ENCODE measurements at places on chromosomes 11 and 22.

- DNase-seq: no peak
These were observed 5.6 kb downstream of the LIPT2 start for GRCh38 chr11:74487875-74488274.

- no peak for DNase-seq
These were observed 47.0 kb upstream of the ALKBH3 start for GRCh38 chr11:43833657-43834073.

DNA sequence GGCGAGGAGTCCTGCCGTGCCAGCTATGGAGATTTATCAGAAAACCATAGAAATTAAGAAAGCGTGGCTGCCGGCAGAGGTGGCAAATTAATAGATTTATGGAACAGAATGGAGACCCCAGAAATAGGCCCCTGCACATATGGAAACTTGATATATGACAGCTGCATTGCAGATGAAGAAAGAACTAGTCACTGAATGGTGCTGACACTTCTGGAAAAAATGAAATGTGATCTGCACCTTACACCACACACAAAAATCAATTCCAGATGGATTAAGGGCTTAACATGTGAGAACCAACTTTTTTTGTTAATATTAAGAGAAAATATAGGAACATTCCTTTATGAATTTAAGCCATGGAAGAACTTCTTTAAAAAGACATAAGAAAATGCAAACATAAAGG, 40.3 kb upstream of the TSKU start:
- DNase-seq: no peak

GRCh38 chr11:44300844-44301563, 8.9 kb downstream of the ALX4 start:
- DNase-seq: no peak

DNA sequence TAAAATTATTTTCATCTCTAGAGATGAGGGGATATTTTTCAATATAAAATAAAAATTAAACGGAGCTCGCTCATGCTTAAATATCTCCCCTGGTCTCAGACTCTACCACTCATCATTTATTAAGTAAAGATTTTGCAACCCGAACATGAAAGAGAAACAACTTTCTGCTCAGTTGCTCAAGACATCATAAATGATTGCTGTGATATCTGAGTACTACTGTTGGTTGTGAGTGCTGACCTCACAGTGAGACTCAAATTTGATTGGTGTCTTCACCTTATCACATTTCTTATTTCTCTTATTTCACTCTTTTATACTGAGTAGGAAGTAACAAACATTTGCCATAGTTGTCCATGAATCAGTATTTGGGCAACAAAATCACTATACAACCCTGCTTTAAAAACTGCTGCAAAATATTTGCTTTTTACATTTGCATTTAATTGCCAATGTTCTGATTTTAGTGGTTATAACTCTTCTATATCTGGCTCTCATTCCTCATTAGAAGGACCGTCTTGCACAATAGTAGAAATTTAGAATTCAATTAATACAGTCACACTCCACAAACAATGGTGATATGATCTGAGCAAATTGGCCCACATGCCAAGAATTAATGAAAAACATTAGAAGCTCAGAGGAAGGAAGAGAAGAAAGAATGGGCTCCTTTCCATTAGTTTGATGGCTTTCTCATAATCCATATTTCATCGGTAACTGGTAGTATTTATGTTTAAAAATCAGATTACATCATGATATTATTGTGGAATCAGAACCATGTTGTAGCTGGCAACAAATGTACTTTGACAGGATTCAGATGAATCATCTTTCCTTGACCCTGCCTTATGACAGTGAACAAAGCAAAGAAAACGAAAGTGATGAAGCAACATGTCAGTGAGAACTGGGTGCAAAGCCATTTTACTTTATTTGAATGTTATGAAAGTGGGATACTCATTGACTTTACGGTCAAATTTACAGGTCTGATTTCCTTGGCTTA, 973.6 kb upstream of the TENM4 start:
- DNase-seq: no peak

DNA sequence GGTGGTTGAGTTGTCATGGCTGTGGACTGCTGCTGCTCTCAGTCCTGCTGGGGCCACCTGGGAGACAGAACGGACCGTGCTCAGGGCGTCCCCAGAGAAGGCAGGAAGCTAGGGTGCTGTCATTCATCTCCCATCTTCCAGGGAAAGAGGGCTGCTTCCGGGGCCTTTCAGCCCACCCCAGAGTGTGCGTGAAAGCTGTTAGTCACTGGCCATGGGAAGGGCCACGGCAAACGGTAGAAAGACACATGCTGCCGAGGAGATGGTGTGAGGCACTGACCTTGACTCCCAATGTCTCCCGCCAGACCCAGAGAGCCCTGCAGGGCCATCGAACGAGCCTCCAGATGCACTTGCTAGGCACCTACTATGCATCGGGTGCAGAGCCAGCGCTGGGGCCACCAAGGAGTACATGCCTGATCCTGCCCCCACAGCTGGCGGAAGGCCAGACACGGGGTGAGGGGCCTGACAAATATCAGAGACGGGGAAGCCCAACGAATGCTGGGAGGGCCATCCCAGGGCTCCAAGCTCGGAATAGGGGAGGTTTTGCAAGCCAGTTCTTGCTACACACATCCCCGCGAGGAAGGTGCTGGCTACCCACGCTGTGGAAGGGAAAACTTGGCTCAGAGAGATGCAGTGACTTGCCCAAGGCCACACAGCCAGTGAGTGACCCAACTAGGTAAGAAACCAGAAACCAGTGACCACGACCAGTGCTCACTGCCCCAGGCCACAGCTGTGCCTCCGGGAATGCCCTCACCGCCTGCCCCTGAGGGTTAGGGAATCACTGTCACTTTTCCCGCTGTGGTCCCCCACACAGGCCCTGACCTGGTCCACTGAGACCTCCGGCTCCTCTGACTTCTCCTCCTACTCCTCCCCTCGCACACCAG, 10.1 kb downstream of the RAC2 start:
- DNase-seq: no peak

DNA sequence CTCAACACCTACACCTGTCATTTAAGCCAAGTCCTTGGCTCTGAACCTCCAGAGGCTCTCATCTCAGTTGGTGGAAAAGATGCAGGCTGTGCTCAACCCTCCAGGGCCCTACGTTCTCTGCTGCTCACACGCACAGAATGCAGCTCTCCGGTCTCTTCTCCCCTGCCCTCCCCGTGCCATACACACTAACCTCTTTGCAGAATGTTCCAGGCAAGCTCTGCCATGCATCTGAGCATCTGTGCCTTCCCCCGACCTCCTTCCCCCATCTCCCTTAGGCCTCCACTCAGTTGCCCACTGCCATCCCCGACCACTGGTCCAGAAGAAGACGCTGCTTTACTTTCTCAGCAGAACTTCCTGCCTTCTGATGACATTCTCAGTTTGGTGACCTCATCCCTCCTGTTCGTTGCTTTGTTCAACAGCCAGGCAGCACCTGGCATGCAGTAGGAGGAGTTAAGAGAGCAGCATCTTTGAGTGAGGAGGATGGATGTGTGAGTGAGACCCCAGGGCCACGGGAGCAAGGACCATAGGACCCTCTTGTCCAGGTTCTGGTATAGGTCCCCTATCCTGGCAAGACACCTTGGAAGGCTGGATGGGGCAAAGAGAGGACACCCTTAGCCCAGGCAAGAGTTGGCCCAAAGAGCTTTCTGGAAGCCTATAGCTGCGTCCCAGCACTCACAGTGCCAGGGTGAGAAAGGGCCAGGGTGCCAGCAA, 598.0 kb downstream of the BRD1 start:
- DNase-seq: no peak

DNA sequence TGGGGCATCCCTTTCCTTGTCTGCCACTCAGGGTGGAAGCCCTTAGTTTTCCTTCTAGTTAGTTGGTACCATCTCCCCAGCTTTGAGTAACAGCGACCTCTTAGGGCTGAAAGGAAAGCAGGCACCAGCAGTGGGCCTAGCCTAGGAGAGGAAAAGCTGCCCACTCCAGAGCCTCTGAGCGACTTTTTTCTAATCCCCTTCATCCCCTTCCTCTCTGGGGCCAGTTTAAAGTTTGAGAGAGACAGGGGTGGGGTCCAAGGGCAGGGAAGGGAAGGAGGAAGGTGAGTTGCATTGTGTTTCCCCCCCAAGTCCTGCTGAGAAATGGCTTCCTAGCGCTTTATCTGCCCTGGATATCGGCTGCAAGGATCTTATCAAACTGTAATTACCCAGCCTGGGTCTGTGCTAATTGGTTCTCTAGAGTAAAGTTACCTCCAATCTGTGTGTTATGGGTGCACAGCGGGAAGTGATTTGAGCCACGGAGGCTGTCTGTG, 573.9 kb upstream of the CADM1 start:
- no peak for DNase-seq

GRCh38 chr11:26830218-26830617, 108.4 kb upstream of the SLC5A12 start:
- no peak for DNase-seq

DNA sequence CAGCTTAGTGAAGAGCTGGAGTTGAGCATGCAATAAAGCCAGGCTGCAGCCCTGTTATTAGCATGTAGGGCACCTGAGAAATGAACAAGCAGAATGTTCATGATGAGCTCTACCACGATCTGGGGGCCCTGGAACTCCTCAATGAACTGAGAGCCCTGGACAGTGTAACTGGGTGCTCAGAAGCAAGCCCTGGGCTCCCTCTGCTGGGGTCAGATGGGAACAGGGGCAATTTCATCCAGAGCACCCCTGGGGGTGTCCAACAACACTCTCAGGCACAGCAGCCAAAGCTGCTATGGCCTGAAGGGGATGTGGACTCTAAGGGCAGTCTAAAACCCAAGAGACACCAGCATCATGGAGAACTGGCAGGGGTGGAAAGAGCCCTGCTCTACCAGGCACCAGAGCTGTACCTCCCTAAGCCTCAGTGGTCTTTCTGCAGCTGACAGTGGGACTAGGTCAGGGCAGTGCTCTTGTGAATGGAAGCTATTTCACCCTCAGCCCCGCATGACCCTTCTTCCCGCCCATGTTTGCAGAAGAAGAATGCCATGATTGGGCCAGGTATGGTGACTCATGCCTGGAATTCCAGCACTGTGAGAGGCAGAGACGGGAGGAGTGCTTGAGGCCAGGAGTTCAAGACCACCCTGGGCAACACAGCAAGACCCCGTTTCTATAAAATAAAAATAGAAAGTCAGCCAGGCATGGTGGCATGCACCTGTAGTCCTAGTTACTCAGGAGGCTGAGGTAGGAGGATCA, 28.9 kb downstream of the THOC5 start:
- DNase-seq: no peak

GRCh38 chr22:44249376-44250147, 63.2 kb downstream of the SHISAL1 start:
- DNase-seq: no peak

DNA sequence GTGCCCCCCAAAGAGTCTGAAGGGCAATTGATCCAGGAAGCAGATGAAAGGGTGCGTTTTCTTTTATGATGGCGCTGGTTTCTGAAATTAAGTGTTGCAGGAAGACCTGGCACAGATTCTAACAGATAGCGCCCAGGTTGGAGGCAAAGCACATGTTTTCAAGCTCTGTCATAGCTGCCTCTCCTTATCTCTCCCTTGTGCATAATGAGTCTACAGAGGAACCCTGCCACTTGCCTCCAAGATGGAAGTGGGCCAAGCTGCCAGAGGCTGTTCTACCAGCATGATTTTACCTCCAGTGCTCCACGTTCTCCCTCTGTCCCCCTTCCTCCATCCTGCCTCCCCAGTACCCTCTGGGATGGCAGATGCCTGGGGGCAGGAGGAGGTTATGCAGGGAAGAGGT, 30.0 kb upstream of the TLCD5 start:
- no peak for DNase-seq

DNA sequence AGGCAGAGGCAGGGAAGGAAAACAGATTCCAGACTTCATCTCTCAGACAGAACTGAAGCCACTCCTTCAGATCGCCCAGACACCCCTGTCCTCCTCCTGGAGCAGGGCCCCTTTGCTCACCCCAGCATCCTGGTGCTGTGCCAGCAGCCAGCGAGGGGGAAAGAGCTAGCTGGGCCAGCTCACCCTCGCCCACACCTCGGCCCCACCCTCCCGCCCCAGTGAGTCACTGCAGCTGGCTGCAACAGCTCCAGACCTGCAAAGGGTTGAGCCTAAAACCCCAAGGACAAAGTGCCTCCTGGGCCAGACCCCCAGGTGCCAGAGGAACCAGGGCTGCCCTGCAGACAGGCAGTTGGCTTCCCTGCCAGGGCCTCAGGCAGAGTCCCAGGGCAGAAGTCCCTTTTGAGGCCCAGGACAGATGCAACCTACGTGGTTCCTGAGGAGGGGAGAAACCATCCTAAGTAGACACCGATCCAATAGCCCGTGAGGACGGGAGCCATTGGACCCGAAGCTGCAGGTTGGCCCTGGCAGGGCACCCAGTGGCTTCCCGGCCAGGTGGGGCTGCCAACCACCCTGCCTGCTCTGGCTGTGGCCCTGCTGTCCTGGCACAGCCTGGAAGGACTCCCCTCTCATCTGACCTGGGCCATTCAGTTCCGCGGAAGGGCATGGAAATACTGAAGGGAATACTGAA, 7.2 kb downstream of the AHNAK start:
- DNase-seq: no peak

DNA sequence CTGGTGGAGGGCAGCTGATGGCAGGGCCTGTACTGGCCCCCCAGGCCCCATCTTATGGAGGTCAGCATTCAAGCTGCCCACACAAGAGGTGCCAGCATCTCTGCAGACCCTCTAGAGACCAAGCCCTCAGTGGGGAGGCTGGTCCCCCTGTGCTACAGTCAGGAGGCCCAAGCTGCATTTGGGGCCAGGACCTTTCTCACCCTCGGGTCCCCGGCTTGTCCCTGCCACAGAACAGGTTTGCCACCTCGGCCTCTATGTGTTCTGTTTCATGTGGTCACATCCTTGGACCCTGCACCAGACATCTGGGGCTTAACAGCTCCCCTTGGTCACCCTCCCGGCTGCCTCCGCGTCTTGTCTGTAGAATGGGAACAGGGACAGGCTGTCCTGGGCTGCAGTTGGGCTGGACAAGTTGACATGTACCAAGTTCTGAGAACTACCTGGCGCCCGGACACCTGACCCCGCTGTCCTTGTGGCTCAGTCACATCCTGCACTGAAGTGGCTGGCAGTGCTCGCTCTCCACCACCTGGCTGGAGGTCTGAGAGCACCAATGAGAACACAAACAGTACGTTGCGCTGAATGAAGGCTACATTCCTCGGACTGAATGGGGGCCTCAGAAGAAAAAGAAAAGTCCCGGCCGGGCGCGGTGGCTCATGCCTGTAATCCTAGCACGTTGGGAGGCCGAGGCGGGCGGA, 2.7 kb upstream of the PLXNB2 start:
- DNase-seq: no peak

DNA sequence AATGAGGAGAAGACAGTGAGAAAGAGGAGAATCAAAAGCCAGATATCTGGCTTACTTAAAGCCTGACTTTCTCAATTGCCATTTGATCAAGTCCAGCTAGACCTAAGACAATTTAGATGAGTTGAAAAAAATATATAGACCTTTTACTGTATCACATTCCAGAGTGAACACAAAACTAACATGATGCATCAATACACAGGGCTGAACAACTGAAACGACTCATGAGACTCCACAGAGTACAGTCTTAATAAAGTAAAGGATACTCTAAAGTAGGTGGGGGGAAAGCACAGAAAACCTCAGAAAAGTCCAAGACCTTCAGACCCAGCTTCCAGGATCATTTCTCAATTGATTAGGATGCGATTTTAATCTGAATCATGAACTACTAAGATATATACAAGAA, 95.3 kb upstream of the OR9G4 start:
- no peak for DNase-seq

- no peak for DNase-seq
These were observed 92.9 kb downstream of the RPS6KA4 start for GRCh38 chr11:64451856-64452255.

Measured in stimulated activated CD8-positive, alpha-beta memory T cell treated with anti-CD3 and anti-CD28 coated beads, Interleukin-4, amount 100 ng/mL, for 1 hour (primary cell).